ENCODE measurements at places on chromosomes 7 and 10.
A peak's percentile ranks its signal among the peaks of the same experiment; 100 is the strongest.

DNA sequence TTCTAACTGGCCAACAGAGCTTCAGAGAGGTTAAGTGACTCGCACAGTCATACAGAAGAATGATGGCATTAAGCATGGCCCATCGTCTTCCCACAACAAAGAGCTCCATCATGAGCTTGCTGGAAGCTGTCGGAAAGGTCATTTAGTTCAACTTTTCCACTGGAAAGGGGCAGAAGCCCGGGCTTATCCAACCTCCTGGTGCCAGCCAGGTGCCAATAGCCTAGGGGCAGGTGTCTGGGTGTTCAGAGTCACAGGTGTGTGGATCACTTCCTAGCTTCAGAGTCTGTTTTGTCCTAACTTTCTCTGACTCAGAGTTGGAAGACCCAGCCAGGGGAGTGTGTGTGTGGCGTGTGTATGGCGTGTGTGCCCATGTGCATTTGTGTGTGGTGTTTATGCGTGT, 1.3 kb upstream of the TRPV6 start:
- DNase-seq = peak; percentile 11

- peak; percentile 90 for DNase-seq
These were observed 76.1 kb upstream of the PITRM1 start for GRCh38 chr10:3248526-3249306.

- DNase-seq = no peak
These were observed 298.5 kb upstream of the TPK1 start for GRCh38 chr7:145134377-145134776.

- peak; percentile 54 for DNase-seq
These were observed 217.8 kb upstream of the HPS1 start for GRCh38 chr10:98664329-98665042.

GRCh38 chr7:144782883-144783282, 53.0 kb downstream of the TPK1 start:
- DNase-seq = no peak

GRCh38 chr7:46784732-46785131, 797.2 kb downstream of the TNS3 start:
- DNase-seq = peak; percentile 94

- DNase-seq = no peak
These were observed 55.3 kb upstream of the MGMT start for GRCh38 chr10:129411772-129412171.

GRCh38 chr10:124651402-124651891, 92.7 kb downstream of the FAM53B start:
- DNase-seq = no peak

DNA sequence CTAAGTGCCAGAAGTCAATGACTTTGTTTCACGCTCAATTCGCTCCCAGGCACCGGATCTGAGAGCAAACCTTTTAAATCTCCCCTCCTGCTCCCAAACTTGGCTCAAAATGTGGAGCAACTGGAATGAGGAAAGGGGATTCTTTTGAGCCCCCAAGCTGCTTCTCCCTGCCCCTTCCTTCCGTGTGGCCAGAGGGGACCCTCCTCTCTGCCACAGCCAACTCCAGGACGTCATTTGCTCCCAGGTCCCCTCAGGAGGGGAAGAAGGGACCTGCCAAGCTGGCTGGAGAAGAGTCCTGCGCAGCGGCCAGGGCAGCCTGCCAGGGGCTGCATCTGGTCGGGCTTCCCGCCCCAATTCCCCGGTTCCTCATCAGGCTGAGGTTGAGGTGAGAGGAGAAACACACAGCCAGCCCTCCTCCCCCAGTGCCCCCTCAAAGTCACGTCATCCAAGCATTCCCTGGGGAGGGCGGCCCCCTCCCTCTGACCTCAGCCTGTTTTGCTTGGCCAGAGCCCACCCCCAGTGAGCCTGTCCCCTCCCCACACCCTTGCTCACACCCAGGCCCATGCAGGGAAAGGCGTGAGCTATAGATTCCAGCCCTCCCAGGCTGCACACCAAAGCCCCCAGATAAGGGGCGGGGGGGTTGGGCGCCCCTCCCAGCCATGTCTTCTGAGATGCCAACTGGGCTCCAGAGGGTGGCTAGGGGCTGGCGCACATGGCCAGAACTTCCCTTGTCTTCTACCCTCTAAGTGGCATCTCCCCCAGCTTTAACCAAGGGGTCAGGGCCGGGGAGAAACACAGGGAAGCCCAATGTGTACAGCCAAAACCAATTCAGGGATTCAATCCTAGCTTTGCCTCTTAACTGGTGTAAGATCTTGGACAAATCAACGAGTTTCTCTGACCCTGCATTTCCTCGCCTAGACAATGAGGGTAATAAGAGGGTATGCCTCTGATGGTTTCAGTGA, 35.0 kb downstream of the SH3PXD2A start:
- DNase-seq = no peak

DNA sequence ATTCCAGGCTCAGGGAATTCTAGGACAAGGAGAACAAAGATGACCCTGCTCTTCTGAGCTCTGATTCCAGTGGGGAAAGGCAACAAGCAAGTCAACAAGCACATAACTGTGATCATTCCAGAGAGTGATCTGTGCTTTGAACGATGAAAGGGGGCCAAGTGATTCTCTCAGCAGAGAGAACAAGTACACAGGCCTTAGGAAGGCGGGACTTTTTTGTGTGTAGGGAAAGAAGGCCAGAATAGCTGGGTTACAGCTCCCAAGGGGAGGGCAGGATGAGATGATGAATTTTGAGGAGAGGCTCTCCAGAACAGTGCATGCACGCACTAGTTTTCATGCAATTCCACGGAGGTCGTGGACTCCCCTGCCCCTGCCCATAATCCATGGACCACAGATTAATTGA, 565.2 kb downstream of the SDK1 start:
- DNase-seq = no peak

DNA sequence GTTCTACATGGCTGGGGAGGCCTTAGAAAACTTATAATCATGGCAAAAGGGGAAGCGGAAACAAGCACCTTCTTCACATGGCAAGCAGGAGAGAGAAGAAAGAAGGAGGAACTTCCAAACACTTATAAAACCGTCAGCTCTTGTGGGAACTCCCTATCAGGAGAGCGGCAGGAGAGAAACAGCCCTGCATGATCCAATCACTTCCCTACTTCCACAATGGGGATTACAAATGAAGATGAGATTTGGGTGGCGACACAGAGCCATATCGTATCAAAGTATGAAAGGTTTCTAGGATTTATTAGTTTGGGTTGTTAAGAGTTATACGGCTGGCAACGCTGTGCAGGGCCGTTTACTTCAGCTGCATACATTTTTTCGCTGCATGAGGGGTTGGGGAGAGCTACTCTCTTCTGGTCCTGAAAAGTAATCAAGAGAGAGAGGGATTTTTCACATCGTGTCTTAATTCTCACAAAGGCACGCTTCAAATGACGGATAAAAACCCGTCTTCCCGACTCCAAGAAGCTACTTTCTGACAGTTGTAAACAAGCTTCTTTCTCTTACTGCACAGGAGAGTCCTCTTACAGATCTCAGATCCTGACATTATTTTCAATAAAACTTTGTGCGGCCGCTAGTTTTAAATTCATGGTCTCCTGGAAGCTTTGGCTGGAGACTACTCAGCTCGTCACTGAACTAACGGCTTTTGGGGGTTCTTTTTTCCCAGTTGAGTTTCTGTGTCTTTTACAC, 751 bp upstream of the GTPBP10 start:
- peak; percentile 56 for DNase-seq

- peak; percentile 62 for DNase-seq
These were observed 1.1 kb downstream of the TMEM273 start for GRCh38 chr10:49187044-49187484.

- DNase-seq = peak; percentile 79
These were observed 125.9 kb downstream of the GRK5 start for GRCh38 chr10:119333146-119333792.

DNA sequence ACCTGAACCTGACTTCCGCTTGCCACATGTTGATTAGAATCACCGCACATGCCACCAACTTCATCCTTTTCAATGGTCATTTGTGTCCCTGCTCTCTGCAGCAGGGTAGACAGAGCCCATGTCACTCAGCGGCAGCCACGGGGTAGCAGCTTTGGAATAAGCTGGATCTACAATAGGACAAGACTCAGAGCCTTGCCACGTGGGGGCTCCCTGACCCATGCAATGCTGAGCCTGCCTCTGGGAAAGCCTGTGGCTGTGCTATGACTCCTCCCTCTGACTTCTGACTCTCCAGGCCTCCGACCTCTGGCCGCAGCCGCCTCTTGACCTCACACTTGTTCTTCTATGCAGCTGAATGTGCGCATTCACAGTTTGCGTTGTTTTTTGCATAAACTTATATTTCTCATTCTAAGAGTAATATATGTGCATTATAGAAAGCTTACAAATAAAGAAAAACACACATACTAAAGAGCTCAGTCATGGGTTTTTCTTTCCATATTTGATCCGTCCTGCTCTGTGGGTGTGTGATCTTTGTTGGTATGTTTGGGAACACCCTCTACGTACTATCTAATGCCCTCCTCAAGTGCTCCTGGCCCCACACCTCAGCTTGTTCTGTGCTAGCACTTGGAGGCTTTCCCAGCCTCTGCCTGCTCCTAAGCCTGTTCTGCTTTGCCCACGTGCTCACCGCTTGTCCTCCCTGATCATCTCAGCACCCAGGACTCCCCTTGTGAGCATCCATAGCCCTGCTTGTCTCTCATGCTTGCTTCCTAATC, 198.0 kb upstream of the MKI67 start:
- DNase-seq = no peak

DNA sequence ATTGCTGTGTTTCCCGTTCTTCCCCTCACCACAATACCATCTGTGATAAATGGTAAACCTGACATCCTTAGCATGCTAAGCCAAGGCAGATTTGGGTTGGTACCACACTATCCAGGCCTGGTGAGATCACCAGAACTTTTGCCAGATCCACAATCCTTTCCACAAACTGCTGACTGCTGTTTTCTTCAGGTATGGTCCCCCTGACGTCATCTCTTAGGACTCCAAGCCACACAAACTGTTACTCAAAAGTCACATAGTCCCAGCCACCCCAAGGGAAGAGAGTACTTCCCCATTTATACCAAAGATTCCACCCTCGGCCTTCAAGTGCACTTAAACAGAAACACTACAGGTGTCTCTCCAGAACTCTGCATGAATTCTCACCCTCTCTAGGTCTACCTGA, 34.8 kb downstream of the SLC25A13 start:
- DNase-seq = no peak

DNA sequence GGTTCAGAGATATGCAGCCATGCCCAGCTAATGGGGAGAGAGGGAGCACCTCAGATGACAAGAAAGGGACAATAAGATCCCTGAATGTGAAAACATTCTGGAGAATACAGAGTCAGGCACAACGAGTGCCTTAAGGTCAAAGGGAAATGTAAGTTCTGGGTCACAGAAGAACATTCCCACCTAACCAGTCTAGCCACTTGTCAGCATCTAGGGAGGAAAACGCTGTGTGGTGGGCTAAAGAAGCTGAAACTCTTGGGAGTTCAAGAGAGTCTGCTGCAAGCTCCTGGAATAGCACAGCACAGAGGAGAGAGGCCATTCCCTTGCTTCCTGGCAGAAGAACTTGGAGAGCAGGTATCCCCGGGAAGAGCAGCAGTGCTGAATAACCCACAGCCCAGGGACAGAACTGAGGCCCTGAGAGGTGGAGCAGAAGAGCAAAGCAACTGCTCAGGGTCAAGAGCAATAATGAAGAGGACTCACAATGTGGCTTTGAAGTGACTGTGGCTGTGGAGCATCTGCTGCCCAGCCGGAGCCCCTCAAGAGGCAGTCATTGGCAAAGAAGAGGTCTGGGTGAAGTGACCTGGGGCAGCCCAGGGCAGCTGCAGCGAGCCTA, 182.3 kb downstream of the NPSR1 start:
- no peak for DNase-seq

DNA sequence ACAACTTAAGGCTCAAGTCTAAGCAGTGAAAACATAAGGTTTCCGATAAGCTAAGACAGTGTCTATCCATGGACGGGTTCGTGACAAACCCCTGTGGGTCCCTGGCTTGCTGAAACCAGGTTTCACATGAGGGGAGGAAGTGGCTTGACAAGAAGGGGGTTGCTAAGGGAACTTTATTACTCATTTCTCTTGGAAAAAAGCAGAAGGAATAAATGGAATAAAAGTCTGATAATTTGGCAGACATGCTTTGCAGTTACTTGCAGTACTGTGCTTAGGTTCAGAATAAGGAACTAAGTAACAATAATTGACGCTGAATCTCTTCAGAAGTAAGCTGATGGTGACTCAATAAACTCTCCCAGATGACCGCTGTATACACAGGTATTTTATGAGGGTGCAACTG, 34.7 kb downstream of the RBM17 start:
- no peak for DNase-seq

DNA sequence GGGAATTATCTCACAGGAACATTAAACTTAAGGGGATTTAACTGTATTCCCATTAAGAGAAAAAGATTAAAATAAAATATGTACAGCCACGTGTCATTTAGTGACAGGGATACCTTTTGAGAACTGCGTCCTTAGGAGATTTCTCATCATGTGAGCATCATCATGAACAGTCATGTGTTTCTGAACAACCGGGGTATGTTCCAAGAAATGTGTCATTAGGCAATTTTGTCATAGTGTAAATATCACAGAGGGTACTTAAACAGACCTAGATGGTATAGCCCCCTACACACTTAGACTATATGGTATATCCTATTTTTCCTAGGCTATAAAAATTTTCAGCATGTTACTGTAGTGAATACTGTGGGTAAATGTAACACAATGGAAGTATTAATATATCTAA, 840.3 kb downstream of the CNTNAP2 start:
- DNase-seq = no peak

DNA sequence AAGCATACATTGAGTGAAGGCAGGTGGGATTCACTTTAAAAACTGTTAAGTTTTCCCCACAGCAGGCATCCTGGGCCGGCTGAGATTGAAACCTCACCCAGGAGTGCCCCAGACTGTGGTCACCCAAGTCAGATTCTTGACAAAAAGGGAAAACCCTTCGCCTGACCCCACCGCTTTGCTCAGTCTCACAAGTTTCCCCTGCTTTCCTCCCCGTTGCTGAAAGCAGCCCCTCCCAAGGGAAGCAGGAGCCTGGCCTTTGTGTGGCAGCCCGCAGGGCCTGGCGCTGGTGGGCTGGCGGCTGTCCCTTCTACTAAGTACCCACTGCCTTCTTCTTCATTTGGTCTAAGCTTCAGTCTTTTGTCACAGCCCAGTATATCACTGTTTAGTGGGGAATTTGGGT, 16.0 kb downstream of the RNF32 start:
- DNase-seq = no peak

GRCh38 chr7:156524818-156525597, 115.6 kb upstream of the RNF32 start:
- DNase-seq = no peak

- peak; percentile 68 for DNase-seq
These were observed 113.9 kb downstream of the ABLIM1 start for GRCh38 chr10:114544045-114544659.

- no peak for DNase-seq
These were observed 42.0 kb downstream of the MYL10 start for GRCh38 chr7:101586906-101587677.

- no peak for DNase-seq
These were observed 46.5 kb upstream of the FAM20C start for GRCh38 chr7:145863-146262.

All from kidney tubule cell (primary cell).